ENCODE measurements at places on chromosomes 4 and X.

GRCh38 chrX:63250253-63250868 lies 100.8 kb downstream of the SPIN4 start:
- peak; percentile 2 for DNase-seq

- no peak for DNase-seq
Observed at GRCh38 chr4:77100234-77100633, 24.4 kb upstream of the CCNI start.

DNA sequence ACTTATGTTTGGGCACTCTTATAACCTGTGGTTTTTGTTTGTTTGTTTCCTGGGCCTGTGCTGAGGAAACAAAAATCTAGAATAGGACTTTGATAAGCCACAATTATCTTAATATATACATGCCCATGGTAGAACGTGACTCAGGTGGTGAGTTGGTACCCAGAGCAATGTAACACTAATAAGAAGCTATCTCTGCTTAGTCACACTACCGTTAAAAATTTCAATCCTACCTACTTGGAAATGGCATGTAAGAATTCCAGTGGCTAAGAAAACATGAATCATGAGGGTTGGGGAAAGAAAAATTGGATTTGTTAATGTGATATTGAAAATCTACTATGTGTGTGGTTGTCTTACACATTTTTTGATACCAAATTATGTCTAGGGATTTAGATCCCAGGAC lies 30.5 kb upstream of the ADGRG2 start:
- no peak for DNase-seq

- peak; percentile 14 for DNase-seq
Observed at GRCh38 chr4:153466949-153467896, 1.1 kb downstream of the TMEM131L start.

DNA sequence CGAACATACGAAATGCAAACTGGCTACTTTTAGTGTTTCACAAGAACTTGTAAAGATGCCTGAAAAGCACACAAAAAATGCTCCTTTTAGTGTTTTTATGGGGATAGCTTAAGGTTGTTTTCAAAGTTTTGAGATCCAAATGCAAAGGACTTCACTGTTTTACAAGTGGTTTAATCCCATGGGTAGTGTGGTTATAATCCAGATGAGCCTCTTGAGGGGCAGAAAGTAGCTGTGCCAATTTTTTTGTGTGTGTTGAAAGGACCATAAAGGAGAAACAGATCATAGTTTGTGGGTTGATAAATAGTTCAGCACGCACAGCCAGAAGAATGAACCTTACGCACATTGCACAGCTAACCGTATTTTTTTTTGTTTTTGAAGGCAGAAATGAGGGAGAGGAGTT lies 126.9 kb upstream of the GIMD1 start:
- no peak for DNase-seq

- DNase-seq, result no peak
Observed at GRCh38 chr4:4439782-4440181, 52.9 kb downstream of the NSG1 start.

DNA sequence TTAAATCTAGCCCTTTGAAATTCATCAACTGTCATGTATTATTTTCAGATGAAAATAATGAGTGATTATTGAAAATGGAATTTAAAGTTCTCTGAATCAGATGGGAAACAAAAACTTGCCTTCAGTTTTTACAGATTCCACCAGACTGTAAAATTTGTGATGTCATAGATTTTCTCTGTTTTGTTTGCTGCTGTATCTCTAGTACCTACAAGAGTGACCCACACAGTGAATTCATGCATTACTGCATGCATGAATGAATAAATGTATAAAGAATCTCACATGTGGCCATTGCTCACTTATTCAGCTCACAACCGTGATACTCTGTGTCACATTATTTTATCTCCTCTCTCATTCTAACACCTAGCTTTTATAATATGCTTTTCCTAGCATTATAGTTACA lies 532.2 kb upstream of the AGA start:
- DNase-seq, result no peak

- no peak for DNase-seq
Observed at GRCh38 chr4:147943159-147943638, 211.3 kb downstream of the ARHGAP10 start.

- DNase-seq, result no peak
Observed at GRCh38 chrX:7876957-7877356, 34.0 kb downstream of the VCX start.

DNA sequence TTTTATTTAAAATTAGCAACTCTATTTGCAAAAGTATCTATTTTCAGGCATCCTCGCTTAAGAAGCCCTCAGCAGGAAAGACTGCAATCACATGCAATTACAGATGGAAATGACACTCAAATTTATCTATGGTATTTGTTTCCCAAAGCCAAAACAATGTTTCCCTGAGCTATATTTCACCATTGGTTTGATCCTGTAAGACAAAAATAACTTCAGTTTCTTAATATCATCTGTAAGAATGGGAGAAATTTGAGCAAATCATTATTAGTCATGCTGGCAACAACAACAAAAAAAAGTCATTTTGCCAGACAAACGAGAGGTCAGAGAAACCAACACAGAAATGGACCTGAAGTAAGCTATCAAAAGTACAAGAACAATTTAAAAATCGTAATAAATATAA lies 204.1 kb downstream of the NR3C2 start:
- no peak for DNase-seq

GRCh38 chrX:114970806-114971205 lies 46.6 kb downstream of the IL13RA2 start:
- no peak for DNase-seq

- DNase-seq, result peak; percentile 24
Observed at GRCh38 chrX:3815896-3816664, 102.6 kb upstream of the PRKX start.

- DNase-seq, result no peak
Observed at GRCh38 chr4:47088298-47088697, 56.9 kb downstream of the GABRB1 start.
